IPS DF 6.9 (cell line): ENCODE measurements at places on chromosomes 13 and 19.

GRCh38 chr19:33150852-33151518 lies 19.1 kb downstream of the WDR88 start:
- DNase-seq, result no peak

GRCh38 chr13:100051070-100051469 lies 37.8 kb upstream of the PCCA start:
- no peak for DNase-seq

GRCh38 chr13:40064154-40065097 lies 409.0 kb downstream of the COG6 start:
- no peak for DNase-seq

- no peak for DNase-seq
These were observed 727 bp downstream of the CNMD start for GRCh38 chr13:52738719-52739467.

DNA sequence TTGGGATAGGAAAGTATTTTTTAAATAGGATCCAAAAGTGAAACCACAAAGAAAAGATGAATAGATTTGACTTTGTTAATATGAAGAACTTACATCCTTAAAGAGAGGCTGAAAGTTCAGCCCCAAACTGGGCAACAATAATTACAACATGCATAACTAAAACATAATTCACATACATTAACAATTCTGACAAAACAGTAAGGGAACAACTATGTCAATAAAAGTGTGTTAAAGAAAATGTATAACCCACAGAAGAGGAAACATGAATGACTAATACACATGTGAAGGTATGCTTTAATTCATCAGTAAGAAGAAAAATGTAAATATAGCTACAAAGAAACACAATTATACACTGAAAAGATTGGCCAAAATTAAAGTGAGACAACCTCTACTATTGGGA lies 1597.6 kb upstream of the MIR17HG start:
- DNase-seq, result no peak

- no peak for DNase-seq
These were observed 1.4 kb downstream of the LIG4 start for GRCh38 chr13:108213946-108214345.

DNA sequence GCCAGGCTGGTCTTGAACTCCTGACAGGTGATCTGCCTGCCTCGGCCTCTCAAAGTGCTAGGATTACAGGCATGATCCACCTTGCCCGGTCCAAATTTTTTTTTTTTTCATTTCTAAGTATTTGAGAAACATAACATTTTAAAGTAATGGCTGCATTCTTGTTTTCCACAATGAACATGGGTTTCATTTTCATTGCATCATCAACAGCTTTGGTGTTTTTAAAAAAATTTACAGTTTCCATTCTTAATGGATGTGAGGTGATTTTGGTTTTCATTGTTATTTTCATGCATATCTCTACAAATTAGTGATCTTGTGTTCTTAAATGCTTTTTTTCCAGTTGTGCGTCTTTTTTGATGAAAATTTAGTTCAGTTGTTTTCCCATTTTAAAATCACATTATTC lies 27.5 kb downstream of the ZNF429 start:
- DNase-seq, result no peak

- DNase-seq, result no peak
These were observed 2.1 kb upstream of the DPY19L3 start for GRCh38 chr19:32403291-32403995.

DNA sequence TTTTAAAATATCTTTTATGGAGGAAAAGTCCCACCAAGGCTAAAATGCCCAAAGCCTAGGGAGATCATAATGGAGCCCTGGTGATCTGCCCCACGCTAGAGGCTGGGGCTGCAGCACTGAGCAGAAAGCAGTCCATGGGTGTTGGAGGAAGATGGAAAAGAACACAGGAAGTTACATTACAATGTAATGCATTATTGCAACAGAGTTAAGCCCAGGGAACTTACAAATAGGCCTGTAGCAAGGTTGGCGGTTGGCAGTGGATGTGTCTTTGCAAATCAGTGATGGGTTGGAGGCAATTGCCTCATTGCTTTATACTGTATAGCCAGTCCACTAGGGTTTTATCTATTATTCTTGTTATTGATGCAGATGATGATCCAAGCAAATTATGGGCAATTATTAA lies 399.9 kb downstream of the NDFIP2 start:
- no peak for DNase-seq

DNA sequence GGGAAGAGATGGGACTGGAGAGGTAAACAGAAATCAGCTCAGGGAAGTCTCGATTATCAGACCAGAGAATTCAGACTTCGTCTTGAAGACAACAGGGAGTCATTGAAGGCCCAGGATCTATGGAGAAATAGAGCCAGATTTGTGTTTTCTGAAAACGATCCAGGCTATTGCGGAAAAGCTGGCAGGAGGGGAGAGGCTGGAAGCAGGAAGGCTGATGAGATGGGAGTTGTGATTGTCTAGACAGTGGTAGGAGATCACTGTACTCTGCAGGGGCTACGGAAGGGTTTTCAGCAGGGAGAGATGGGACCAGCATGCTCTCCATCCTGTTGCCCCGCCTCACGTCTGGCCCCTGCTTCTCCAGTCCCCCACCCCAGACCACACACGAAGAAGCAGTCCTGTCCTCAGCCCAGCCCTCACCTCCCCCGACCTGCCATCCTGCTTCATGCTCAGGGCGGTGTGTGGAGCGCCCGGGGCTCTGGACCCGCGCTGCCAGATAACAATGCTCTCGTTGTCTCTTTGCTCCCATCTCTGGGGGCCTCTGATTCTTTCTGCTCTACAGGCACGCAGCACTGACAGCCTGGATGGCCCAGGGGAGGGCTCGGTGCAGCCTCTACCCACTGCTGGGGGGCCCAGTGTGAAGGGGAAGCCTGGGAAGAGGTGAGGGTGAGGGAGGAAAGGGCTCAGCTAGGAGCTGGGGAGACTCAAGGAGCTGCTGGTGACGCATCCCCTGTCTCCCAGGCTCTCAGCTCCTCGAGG lies 1.9 kb downstream of the ARHGAP33 start:
- DNase-seq, result no peak

DNA sequence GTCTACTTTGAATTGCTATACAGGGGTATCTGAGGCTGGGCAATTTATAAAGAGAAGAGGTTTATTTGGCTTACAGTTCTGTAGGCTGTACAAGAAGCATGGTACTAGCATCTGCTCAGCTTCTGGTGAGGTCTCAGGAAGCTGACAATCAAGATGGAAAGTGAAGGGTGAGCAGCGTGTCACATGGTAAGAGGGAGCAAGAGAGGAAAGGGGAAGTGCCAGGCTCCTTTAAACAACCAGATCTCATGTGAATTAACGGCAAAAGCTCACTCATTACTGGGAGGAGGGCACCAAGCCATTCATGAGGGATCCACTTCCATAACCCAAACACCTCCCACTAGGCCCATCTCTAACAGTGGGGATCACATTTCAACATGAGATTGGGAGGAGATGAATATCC lies 222.4 kb downstream of the TDRD3 start:
- no peak for DNase-seq

GRCh38 chr13:83895994-83896580 lies 13.8 kb upstream of the SLITRK1 start:
- DNase-seq, result no peak

- peak; percentile 94 for DNase-seq
These were observed 17.7 kb downstream of the TMEM161A start for GRCh38 chr19:19120308-19121231.

- peak; percentile 39 for DNase-seq
These were observed 358.6 kb downstream of the TDRD3 start for GRCh38 chr13:60755380-60756163.

GRCh38 chr19:42281827-42282762 lies 13.0 kb downstream of the CIC start:
- no peak for DNase-seq

GRCh38 chr19:728011-728410 lies 19.3 kb downstream of the PALM start:
- DNase-seq, result no peak

- DNase-seq, result no peak
These were observed 261.4 kb upstream of the RXFP2 start for GRCh38 chr13:31477961-31478360.

DNA sequence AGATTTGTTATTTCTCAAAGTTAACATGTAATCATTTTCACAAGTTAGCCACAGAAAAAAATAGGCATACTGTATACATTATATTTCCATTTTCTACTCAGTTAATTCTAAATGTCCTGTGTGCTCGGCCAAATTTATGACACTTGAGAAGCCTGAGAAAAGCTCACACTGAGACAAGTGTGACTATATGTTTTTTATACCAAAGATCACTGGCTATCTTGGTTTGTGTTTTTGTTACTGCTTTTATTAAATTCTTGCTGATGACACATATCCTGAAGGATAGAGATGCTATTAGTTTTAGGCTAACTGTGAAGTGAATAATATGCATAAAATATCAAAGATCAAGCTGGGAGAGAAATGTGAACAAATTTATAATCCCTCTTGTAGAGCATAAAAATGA lies 49.3 kb upstream of the IL17D start:
- DNase-seq, result no peak

DNA sequence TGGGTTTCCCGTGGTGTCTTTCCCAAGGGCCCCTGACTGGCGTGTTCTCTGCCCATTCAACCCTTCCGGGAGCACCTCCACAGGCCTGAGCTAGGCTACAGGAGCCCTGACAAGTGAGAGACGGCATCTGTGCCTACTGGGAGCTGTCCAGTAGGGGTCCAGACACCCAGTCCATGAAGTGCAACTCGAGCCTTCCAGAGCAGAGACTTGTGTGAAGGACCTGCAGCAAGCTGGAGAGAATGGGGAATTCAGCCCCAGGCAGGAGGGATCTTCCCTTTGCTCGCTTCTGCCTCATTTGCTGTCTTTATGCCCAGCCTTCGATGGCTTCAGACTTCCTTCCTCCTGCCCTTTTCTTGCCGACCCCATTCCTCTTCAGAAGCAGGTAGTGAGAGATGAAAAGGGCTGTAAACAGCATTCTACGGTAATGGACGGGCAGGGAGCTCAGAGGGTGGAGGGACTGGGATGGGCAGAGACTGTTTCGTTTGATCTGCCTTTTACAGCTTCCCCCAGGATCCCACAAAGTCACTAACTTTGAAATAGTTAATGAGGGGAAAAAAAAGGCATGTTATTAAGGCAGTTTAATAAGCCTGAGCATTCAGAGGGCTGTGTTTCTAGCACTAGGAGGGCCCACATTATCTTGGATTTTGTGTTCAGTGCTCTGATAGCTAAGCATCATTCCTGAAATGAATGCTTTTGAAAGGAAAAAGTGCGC lies 327.6 kb downstream of the FGF9 start:
- DNase-seq, result no peak

DNA sequence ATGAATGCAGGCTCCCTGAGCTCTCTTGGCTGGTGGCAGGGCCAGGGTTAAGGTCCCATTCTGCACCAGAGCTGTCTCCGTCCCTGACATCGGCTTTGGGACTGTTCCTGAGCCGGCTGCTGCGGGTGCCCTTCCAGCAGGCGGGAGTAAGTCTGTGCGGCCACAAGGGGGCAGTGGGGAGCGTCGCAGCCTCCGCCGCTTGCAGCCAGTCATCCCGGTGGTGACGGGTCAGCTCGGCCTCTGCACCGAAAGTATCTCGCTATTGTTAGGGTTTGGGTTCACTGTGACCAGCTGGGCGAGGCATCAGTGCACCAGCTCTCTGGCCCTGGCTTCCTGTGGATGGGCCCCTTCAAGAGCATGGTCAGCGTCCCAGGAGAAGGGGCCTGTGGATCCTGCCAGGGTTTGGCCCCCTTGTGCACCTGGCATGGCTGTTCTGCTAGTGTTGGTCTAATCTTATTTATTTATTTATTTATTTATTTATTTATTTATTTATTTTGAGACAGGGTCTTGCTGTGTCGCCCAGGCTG lies 15.1 kb downstream of the NDUFB7 start:
- peak; percentile 76 for DNase-seq
